ENCODE measurements at places on chromosomes 2 and 18.

- no peak for DNase-seq
Measured at GRCh38 chr2:112821142-112821541, 15.4 kb downstream of the IL1B start.

DNA sequence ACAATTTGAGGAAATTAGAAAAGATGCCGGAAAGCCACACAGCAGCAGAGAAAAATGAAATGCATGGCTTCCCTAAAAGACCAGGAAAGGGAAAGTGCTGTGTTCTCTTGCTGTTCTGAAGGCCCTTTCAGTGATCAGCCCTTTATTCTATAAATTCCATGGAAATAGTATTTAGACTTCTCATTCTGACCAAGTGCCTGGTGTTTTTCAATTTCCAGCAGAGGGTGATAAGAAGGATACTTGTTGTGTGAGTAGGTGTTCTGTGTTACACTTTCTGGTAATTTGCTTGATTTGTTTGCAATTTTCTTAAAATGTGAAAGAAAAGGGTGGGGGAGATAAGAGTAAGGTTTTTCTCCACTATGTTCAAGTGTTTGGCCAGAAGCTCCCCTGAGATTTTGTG, 504.5 kb downstream of the IRS1 start:
- no peak for DNase-seq

DNA sequence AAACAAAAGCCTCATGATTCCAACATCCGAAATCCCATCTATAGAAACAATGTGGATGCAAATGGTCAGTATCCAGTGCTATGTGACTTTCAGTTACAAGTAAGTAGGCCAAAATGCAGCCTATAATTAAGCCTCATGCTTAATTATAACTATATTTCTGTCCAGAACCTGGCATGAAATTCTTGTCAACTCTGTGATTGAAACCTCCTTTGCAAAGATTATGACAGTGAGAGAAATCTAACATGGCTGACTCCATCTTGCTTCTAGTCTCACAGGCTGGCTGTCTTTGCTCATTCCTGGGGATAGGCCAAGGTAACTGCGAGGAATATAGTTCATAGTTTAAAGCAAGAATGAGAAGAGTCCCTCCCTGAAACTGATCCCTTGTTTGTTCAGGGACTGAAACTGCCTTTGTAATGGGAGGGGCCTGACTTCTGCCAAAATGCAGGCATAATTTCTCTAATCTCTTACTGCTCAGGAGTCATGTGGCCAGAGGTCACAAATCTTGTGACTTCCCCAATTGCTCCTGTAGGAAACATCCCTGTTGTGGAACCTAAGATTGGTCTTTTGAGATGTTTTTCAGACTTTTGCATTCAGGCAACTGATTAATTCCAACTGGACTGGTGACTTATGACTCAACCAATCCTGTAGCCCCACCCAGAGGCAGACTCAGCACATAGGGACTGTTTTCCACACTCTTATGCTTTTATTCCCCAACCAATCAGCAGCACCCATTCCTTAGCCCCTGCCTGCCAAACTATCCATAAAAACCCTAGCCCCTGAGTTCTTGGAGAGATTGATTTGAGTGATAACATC, 84.5 kb upstream of the TLK1 start:
- DNase-seq = no peak

DNA sequence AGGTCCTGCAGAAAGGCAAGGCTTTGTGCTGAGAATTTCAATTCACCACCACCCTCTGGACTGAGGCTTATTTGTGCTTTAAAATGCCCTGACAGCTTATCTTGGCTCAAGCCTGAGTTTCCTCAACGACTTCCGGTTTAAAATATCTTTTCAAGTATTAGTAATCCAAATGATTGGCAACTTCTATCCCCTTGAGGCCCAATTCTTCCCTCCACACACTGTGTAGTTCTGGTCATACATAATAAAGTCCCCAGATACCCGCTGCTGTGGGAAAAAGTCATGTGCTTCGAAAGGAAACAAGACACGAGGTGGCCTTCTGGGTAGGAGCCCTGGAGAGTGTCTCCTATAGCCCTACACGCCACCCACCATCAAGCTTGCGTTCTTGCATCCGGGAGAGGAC, 393.4 kb downstream of the ALK start:
- no peak for DNase-seq

DNA sequence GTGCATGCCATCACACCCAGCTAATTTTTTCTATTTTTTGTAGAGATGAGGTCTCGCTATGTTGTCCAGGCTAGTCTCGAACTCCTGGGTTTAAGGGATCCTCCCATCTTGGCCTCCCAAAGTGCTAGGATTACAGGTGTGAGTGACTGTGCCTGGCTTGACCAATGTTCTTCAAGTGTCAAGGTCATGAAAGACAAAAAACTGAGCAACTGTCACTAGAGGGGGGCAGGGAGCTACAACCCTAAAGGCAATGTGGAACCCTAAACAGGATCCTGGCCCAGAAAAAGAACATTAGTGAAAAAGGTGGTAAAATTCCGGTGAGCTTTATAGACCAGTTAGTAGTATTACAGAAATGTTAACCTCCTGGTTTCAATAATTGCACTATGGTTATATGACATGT, 7.3 kb downstream of the MYO5B start:
- DNase-seq = no peak

DNA sequence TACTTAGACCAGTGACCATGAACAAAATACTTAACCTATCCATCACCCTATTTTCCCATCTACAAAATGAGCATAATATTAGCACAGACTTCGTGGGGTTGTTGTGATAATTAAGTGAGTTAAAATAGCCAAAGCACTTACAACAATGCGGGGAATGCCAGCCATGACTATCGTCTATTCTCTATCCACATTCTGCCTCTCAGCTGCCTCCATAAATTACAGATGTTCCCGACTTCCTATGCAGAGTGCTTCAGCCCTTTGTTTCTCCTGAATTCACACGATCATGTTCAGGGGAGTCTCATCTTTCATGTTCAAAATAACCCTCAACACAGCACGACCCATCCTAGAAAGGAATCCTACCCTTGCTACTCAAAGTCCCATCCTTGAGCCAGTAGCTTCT, 211.6 kb downstream of the EN1 start:
- DNase-seq = no peak

- DNase-seq = peak; percentile 69
Measured at GRCh38 chr2:227188292-227188691, 23.9 kb downstream of the COL4A3 start.

- no peak for DNase-seq
Measured at GRCh38 chr2:79554899-79555298, 42.0 kb downstream of the CTNNA2 start.

GRCh38 chr2:11581124-11581796, 47.4 kb downstream of the GREB1 start:
- no peak for DNase-seq

DNA sequence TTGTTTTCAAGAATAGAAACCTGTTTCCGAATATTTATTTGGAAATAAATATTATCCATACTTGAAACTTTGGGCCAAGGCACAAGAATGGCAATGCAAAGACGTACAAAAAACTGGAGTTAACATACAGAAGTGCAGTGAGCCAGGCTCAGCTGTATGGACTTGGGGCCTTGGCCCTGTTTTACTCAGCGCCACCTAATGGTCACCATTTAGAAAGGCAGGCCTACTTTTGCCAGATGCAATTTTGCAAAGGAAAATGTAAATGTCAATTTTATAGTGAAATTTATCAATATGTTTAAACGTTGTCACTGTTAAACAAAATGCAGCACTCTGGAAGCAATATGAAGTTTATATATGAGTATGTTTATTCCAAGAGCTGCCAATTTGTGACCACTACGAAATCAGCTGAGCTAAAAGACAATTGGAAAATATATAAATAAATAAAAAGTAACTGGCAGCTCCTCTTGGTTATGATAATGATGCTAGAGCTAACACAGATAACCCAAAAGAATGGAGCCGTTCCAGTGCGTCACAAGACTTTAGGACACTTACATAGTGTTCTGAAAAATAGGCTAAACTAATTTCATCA, 155.0 kb downstream of the ARHGAP15 start:
- no peak for DNase-seq

- DNase-seq = no peak
Measured at GRCh38 chr2:169711751-169712509, 17.7 kb downstream of the PHOSPHO2 start.

DNA sequence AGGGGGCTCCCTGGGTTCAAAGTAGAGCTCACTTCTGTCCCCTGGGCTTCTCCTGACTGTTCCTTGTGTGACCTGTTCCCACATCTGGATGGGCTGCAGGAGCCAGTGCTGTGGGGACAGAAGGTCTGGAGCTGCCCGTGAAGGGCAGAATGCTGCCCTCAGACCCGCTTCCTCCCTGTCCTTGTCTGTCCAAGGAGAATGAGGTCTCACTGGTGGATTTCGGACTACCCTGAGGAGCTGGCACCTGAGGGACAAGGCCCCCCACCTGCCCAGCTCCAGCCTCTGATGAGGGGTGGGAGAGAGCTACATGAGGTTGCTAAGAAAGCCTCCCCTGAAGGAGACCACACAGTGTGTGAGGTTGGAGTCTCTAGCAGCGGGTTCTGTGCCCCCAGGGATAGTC, 15.5 kb downstream of the EMX1 start:
- no peak for DNase-seq

DNA sequence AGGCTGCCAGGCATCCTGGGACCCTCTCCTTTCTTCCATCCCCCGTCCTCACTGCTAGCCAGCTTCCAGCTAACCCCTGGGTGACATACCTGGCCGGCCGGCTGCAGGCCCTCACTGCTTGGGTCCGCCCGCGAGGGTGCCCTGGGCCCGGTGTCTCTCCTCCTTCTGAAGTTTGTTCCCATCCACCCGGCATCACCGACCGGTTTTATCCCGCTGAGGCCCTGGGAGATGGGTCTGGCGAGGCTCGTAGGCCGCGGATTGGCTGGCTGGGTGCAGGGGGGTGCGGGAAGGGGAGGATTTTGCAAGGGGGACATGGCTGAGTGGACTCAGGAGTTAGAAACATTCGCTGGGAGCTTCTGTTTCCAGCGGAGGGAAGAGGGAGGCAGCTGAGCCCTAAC, at the start of gene PAX8:
PAX8 (minus strand) TSS at position 180 of the 398 bp plus-strand sequence. CDS start 527 bp downstream, outside the sequence.
- DNase-seq = no peak

DNA sequence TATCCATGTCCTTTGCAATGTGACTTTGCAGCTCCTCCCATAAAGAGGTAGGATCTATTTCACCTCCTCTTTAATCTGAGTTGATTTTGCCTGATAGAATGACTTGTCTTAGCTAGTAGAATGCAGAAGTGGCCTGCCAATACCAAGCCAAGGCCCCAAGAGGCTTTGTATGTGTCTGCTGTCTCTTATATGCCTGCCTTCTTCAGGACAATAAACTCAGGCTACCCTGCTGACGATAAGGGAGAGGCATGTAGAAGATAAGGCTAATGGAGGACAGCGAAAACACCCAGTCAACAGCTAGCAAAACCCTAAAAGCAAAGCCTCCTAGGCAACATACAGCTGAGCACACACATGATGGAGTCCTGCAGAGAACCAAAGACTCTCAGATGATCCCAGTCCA, 1.8 kb upstream of the ZC3H8 start:
- no peak for DNase-seq

DNA sequence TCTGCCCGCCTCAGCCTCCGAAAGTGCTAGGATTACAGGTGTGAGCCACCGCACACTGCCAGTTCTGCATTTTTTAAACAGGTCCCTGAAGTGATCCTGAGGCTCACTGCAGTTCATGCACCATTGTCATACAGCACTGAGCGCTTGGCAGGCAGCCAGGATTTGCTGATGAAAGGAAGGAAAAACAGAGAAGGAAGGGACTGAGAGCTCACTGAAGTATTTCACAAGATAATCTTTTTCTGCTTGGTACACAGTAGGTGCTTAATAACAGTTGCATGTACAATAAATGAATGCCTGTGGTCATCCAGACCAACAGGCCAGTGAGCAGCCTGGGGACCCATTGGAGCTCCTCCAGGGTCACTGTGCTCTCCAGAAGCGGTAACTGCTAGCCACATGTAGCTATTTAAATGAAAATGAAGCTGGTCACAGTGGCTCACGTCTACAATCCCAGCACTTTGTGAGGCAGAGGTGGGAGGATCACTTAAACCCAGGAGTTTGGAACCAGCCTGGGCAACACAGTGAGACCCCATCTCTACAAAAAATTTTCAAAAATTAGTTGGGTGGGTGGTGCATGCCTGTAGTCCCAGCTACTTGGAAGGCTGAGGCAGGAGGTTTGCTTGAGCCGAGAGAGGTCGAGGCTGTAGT, 33.1 kb upstream of the SMAD7 start:
- no peak for DNase-seq

- DNase-seq = no peak
Measured at GRCh38 chr2:8692783-8693156, 10.9 kb downstream of the ID2 start.

- DNase-seq = no peak
Measured at GRCh38 chr18:42925036-42925435, 190.4 kb downstream of the RIT2 start.

DNA sequence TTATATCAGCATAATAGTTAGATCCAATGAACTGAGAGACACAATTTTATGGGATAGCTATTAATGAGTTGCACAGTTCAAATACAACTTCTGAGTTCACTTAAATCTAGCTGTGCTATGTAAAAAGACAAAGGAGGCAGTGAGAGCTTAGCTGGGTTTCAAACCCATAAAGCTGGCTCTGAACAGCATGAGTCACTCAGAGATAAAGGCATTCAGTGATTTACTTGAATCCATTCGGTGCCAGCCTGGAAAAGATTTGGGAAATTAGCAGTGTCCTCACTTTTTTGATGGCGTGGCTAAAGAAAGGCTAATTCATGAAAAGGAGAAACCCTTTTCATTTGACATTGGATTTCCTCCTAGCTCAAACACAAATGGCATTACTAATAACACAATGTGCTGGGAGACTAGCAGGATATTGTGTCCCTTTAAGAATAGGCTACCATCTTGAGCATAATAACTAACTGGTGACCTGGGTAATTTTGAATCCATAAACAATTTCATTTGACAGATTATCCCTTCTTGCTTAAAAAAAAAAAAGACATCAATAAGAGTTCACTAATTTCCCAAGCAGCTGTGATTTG, 98.4 kb upstream of the NEUROD1 start:
- DNase-seq = no peak

DNA sequence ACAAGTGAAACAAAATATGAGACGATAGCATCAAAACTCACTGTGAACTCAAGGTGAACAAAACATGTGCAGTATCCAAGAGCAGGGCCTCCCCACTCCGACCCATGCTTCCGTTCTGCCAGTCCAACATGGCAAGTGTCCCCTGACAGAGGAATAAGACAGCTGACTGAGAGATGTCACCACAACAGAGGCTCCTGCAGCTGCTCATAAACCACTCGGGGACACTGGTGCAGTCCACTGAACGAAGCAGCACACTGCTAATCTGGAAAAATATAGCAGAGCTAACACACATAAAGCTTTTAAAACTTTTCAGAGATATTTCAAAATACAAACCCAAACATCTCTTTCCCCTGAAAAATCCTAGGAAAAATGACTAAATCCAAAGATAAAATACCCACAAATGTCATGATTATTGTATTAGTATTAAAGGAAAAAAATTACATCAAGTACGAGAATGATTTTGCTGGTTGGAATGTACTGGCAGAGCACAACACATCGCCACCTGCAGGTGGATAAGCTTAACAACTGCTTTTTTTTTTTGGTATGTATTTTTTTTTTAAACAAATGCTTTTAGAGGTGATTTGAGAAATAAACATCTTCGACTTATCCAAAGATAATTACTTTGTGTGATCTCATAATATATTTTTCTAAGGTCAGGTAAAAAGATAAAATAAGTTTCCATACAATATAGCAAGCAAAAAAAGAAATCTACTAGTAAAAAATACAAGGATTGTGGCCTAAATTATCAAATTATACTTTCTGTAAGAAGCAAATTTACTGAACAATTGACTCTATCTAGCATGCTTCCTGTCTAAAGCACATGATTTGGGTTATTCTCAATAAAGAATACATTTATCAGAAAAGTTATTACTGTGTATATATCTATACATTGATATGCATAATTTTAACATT, 18.6 kb downstream of the THADA start:
- no peak for DNase-seq

Data from gastrocnemius medialis (tissue), 4 donors.